ENCODE measurements at places on chromosomes 3 and 15.

DNA sequence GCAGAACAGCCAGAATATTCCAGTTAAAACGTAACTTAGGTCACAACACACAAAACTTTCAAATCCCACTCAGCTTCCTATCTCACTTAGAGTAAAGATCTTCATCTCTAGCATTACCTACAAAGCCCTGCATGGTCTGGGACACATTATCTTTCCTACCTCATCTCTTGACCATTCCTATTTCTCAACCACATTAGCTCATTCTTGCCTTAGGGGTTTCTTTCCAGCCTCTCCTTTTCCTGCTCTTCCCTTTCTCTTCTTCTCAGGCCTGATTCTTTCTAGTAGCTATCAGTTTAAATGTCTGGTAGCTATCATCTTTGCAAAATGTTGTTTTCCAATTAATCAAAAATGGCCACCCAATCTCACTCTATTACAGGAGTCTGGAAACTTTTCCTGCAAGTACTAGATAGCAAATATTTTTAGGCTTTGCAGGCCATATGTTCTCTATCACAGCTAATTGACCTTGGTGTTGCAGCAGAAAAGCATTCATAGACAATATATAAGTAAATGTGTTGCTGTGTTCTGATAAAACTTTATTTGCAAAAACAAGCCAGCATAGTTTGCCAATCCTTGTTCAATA lies 15.1 kb upstream of the CBLB start:
- no peak for DNase-seq

DNA sequence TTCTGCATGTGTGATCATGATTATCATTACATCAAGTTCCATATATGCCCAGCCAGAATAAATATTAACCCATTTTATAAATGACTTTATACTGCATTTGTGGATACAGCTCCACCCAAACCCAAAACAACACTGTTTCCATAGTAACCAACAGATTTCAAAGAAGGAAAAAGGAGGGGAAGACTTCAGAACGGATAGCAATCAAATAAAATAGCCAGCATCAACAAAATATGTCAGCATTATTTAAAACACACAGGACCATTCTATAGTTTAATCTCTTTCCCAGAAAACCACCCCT lies 114.4 kb downstream of the FOXP1 start:
- DNase-seq, result no peak

- no peak for DNase-seq
These were observed 4.4 kb upstream of the CXCR6 start for GRCh38 chr3:45938864-45939263.

DNA sequence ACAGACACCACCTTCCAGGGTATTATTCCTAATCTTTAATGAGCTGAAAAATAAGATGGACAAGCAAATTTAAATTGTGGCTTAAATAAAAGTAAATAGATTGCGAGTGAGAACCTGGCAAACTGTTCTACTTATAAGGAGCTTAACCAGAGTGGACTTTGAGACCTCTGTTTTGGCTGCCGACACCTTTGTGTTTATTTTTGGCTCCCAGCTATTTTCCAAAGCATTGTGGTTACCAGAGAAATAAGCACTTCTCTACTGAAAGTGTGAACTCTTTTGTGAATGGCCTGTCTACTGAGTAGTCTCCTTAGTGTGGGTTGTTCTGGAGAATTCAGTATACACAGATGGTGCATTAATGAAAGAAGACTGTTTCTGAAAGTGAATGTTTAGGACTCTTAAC lies 109.4 kb downstream of the ATP8B4 start:
- DNase-seq, result no peak

- no peak for DNase-seq
These were observed 83.6 kb upstream of the EPHB3 start for GRCh38 chr3:184477940-184478339.

DNA sequence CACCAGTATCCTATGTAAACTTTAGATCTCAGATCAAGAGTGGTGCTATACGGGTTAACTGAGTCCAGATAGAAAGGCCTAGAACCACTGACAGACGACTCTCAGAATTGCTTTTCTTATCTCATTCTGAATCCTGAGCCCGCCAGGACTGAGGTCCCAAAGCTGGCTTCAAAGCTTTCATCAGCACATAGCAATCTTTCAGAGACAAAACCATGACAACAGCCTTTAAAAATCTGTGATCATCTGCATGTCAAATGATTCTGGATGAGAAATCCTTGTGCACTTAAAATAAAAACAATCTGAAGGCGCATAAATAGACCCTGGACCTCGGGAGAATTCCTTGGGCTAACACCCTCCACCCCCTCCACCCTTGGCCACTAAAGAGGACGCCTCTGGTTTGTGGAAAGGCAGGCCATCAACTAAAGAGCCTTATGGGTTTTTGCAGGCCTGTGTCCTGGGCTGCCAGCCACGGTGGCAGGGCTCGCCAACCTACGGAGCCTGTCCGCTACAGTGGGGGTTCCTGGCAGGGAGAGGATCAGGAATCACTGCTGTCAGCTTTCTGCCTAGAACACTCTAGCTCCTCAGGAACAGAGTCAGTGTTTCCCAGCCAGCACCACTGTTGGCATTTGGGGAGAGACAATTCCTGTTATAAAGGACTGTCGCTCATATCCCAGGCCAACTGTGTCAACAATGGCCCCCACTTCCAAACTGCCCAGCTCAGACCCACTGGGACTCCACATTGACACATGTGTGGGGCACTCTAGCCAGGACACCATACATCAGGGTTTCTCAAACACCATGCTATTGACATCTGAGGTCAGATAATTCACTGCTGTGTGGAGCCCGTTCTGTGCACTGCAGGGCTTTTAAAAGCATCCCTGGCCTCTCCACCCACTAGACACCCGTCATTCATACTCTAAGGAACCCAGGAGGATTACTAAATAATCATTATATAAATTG lies 20.2 kb downstream of the TLE3 start:
- no peak for DNase-seq

DNA sequence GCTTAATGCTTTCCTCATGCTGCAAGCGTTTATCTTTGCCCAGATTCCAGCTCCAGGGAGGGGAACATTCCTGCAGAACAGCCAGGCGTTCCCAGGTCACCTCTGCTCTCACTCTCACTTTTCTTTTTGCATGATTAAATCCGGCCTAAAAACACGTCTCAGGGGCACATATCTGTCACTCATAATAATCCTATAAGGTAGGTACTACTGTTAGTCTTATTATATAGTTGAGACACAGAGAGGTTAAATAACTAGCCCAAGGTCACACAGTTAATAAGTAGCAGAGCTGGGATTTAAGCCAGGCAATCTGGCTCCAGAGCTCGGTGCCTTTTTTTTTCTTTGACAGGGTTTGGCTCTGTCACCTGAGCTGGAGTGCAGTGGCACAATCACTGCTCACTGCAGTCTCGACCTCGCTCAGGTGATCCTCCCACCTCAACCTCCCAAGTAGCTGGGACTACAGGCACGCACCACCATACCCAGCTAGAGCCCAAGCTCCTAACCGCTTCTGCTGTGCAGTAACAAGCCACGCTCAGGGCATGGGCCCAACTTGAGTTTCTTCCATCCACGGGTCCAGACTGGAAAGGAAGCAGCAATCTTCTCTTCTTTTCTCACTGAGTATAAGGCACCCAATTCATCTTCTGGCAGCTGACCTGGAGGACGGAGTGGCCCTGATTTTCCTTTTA lies 96.5 kb downstream of the LIPC start:
- DNase-seq, result no peak

- no peak for DNase-seq
These were observed 14.7 kb upstream of the KLF13 start for GRCh38 chr15:31311735-31312619.

DNA sequence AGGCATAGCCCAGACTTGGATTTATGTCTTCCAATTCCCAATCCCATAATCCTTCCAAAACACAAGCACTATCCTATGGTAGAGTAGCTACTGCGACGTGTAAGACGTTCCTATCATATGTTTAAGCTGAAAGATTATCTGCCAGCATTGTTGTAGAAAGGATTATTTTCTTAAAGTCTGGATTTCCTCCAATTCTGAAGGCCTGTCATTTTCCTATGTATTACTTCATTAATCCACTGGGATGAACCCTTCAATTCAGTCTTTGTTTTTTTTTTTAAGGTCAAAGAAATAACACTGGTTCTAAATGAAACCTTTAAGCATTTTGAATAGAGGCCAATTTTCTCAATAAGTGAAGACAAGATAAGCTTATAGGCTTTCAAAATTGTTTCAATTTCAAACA lies 289.0 kb downstream of the SLC9A9 start:
- no peak for DNase-seq

GRCh38 chr3:44125882-44126281 lies 115.8 kb upstream of the TOPAZ1 start:
- no peak for DNase-seq

GRCh38 chr15:25705433-25706115 lies 157.6 kb downstream of the ATP10A start:
- no peak for DNase-seq

- no peak for DNase-seq
These were observed 414.2 kb downstream of the CNTN4 start for GRCh38 chr3:2512881-2513280.

DNA sequence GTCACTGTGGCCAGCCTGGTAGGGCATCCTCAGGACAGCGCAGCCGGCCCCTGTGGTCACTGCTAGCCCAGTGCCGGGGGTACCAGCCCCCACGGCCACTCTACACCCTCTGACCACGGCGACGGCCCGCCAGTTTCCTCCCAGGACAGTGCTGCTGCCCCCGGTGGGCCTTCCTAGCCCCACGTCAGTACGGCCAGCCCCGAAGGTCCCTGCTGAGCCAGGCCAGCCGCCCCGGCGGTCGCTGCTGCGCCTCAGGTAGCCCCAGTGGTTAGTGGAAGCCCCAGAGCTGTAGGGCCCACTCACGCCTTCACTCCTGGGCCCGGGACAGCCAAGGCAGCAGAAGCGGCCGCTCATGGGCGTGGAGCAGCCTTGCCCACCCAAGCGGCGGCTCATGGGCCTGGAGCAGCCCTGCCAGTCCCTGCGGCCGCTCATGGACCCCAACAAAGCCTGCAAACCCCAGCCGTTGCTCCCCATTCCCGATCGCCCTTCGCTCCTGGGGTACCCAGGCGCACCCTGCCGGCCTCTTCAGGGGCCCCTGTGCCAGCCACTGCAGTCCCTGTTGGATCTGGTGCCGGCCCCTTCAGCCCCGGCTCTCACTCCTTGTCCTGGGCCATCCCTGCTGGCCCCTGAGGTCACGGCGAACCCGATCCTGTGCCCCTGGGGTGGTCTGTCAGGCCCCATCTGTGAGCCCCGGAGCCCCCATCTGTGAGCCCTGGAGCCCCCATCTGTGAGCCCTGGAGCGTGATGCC lies 9.5 kb upstream of the ROPN1B start:
- DNase-seq, result no peak

DNA sequence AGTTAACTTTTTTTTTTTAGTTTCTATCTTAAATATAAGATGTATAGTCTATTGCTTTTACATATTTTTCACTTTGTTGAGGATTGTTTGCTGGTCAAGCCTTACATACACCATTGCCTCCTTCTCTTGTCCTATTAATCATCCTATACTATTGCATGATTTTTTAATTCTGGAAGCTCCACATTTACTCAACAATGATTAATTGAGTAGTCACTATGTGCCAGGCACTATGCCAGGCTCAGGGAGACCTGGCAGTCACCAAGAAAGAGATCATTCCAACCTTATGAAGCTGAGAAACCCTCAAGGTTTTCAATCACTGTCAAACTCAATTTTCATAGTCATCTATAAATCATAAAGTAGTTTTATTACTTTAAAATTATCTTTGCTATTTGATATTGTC lies 626.2 kb downstream of the IGSF11 start:
- no peak for DNase-seq

GRCh38 chr3:9946112-9947024 lies 5.8 kb downstream of the PRRT3 start:
- peak; percentile 95 for DNase-seq

DNA sequence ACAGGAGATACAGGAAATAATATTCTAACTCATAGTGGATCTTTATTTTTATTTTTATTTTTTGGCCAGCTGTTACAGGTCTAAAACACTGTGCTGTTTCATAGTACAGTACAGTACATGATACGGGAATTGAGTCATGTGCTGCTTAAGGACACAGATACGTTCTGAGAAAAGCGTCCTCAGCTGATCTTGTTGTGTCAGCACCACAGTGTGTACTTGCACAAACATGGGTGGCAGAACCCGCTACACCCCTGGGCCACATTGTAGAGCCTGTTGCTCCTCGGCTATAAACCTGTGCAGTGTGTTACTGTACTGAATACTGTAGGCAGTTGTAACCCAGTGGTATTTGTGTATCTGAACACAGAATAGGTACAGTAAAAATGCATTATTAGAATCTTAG lies 183.4 kb downstream of the OR4M2 start:
- no peak for DNase-seq

DNA sequence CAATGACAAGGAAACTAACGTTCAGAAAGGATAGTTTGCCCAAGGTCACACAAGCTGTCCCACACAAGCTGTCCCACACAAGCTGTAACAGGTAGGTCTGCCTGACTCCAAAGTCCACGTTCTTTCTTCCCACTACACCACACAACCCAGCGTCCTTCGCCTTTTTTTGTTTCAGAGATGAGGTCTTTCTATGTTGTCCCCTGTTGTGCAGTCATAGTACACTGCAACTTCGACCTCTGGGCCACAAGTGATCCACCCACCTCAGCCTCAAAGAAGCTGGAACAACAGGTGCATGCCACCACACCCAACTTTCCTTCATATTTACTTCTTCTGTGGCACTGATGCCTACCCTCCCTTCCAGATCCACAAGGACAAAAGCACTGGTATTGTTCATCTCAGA lies 21.4 kb downstream of the MB21D2 start:
- DNase-seq, result no peak

DNA sequence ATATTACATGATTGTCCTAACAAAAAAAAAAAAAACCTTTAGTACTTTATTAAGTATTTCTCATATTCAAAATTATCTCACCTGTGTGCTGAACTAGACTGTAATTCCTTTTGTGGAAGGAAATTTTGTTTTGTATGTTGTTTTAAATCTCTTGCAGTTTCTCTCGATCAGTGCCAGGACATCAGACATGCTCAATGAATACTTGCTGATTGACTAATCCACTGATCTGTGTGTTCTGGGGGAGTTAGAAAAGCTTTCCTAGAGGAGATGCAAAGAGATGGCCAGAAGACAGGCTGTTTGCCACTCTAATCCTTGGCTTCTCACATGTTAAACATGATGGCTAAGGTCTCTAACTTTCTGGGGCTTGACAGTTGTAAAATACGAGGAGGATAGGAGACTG lies 233.3 kb upstream of the NR2E3 start:
- DNase-seq, result no peak

DNA sequence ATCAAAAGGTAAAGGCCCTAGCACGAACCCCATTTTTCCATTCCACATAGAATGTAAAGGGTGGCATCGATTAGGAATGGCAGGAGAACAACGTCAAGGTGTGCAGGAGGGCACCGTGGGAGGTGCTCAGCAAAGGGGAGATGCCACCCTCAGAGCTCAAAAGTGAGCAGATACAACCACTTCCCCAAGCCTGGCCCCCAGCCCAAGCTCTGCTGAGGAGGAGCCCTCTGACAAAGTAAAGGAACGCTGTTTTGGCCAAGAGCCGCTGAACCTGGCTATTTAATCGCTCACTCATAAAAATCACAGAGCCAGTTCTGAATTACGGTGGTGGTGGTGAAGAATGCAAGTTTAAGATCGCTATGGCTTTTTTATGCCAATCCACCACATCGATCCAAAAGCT lies 12.4 kb downstream of the GNB5 start:
- DNase-seq, result no peak

Measured in 8988T (cell line).